ENCODE measurements at places on chromosomes 6 and 20.

DNA sequence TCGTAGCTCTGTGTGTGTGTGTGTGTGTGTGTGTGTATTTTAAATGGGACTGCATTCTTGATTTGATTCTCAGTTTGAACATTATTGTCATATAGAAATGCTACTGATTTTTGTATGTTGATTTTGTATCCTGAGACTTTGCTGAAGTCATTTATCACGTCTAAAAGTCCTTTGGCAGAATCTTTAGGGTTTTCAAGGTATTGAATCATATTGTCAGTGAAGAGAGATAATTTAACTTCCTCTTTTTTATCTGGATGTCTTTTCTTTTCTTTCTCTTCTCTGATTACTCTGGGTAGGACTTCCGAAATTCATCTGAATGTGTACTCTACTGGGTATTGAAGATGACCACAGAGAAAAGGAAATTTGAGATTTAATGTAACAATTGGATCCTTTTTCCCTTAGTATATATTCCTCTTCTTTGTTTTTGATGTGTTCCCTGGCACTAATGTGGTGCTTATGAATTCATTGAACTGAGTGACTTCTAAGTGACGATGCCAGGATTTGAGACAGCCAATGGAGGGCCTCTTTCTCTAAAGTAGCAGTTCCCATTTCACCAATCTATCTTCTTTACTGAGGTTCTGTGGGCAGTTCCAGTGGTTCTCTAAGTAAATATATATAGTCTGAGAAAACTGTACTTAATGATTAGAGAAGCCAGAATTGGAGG, 47.6 kb downstream of the TNFAIP3 start:
- no peak for DNase-seq

- no peak for DNase-seq
These were observed 26.1 kb downstream of the IYD start for GRCh38 chr6:150394899-150395295.

- DNase-seq = no peak
These were observed 175.1 kb downstream of the JARID2 start for GRCh38 chr6:15420959-15421438.

- peak; percentile 50 for DNase-seq
These were observed 1.4 kb upstream of the AAR2 start for GRCh38 chr20:36234771-36235320.

GRCh38 chr20:62123450-62124118, 1.3 kb downstream of the LSM14B start:
- no peak for DNase-seq

GRCh38 chr20:15703171-15703911, 869.9 kb downstream of the KIF16B start:
- no peak for DNase-seq

GRCh38 chr6:43740321-43740960, 29.6 kb upstream of the VEGFA start:
- peak; percentile 34 for DNase-seq

- DNase-seq = no peak
These were observed 5.4 kb downstream of the DNMT3B start for GRCh38 chr20:32767418-32768198.

DNA sequence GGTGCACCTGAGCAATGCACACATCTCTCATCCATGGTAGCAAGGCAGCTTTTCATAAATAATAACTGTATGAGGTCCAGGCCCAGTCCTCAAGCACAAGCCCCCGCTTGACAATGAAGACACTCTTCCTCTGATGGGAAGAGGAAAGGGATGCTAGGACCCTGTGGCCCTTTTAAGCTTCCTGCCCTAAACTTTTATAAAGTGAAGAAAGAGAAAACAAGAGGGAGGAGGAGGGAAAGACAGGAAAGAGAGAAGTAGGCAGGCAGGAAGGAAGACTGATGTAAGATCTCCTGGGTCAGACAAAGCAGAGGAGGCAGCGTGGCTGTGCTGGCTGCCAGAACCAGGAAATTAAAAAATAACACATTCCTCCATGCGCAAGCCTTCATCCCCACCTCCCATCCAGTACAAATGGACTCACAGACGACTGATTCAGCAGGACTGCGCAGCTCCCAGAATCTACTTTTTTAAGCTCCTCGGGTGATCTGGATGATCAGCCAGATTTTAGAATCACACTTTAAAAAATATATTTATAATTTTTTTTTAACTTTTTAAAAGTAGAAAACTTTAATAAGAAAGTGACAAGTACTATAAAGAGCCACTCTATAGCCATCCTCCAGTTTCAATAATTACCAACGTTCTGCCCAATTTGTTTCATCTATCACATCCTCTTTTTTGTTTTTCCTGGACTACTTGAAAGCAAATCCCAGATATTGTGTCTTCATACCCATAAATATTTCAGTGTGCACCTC, 16.5 kb downstream of the TNFAIP3 start:
- no peak for DNase-seq

GRCh38 chr6:90425161-90425641, 128.6 kb upstream of the BACH2 start:
- no peak for DNase-seq

- no peak for DNase-seq
These were observed 130.9 kb downstream of the PAX1 start for GRCh38 chr20:21836346-21836745.

DNA sequence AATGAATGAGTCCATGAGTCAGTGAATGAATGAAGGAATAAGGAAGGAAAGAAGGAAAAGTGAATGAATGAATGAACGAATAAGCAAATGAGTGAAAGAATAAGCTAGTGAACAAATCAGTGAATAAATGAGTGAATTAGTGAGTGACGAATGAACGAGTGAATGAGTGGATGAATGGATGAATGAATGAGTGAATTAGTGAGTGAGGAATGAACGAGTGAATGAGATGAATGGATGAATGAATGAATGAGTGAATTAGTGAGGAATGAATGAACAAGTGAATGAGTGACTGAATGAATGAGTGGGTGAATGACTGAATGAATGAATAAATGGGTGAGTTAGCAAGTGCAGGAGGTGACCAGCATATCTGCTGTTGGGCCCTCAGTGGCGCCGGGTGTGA, 3.8 kb downstream of the SRMS start:
- no peak for DNase-seq

- DNase-seq = no peak
These were observed 14.4 kb downstream of the SRPK1 start for GRCh38 chr6:35906499-35906846.

- no peak for DNase-seq
These were observed 822 bp downstream of the AFG1L start for GRCh38 chr6:108295676-108296075.

GRCh38 chr6:100630536-100630935, 165.8 kb upstream of the SIM1 start:
- no peak for DNase-seq

GRCh38 chr6:94785514-94785913, 791.8 kb upstream of the MANEA start:
- DNase-seq = no peak

DNA sequence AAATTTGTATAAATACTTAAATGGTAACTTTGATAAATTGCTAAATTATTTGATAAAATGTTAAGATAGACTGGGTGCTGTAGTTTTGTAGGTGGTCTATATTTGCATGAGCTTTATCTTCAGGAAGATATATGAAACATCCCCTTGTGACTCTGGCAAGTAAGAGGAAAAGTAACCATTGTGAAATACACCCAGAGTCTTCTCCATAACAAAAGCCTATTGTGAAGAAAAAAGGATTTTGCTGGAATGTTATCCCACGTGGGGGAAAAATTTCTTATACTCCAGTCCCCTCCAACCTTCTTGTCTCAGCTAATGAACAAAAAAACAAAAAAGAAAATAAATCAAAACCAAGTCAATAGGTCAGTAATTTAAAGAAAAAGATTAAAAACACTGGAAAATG, 600.7 kb downstream of the HDGFL1 start:
- no peak for DNase-seq

- peak; percentile 89 for DNase-seq
These were observed at the start of gene LIME1 for GRCh38 chr20:63735859-63736718. Gene LIME1 (plus strand): TSS chr20:63736664. CDS start chr20:63737550, 886 bp downstream.
